ENCODE measurements at places on chromosomes 4 and X.

DNA sequence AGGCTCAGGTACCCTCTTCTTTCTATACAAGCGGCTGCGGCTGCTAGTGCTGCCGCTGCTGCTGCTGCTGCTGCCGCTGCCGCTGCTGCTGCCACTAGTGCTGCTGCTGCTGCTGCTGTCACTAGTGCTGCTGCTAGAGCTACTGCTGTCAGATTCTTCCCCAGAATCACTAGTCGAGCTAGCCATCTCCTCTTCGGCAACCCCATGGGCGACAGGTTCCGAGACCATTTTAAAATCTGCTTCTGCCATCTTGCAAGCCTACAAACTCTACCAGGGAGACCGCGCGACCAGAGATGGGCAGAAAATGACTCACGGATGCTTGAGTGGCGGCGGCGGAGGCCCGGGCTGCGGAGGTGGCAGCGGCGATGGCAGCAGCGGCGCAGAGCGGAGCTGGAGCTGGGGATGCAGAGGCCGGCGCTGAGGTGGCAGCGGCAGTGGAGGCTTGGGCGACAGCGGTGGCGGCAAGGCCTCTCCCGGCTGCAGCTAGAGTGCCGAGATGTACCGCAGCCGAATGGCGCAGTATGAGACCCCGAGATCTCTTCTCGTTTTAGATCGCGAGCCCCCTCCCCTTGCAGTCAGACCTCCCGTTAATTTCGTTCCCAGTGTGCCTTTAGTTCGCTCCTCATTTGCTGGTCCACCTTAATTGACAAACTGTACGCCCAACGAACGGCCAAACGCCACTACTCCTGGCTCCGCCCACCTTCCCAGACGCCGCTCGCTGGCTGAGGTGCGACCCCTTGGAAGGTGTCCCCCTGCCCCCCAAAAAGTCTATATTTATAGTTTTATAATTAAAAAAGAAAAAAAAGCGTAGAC, at the start of gene NAP1L3:
Gene NAP1L3, minus strand, starts transcription at position 523 of the 813 bp plus-strand sequence. Its CDS starts 274 bp downstream, at position 249.
- DNase-seq: peak; percentile 78

DNA sequence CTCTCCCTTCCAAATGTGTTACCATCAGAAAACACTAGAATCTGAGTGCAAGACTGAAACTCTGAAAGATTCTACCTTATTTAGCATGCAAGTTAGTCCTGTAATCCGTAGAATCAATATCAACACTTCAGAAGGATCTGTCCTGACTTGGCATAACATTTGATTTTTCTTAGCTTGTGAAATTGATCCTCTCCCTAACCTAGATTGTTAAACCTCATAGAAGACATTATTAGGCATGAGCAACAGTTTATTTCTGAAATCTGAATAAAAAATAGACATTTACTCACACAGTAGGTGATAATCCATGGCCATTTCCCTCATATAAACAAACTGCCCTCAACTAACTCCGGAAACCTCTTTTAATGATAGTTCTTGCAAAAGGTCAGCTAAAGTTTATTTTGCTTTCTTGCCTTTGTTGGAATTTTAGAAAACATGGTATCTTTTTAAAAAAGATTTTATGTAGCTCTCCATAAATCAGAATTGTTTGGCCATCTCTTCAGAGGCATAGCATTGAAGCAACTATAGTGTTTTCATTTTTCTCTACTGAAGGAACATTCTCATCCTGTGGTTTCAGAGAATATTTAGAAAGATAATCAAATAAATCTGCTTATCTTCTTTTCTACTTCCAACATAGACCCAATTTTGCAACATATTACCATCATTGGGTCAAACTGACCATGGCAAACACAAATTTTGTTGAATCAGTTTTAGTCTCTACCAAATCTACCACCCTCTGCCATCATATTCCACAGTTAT, 38.5 kb upstream of the PDLIM5 start:
- DNase-seq: no peak

GRCh38 chrX:45850775-45851433, 650.2 kb upstream of the DIPK2B start:
- DNase-seq: no peak

- no peak for DNase-seq
Observed at GRCh38 chr4:25310066-25310802, 2.3 kb upstream of the ZCCHC4 start.

DNA sequence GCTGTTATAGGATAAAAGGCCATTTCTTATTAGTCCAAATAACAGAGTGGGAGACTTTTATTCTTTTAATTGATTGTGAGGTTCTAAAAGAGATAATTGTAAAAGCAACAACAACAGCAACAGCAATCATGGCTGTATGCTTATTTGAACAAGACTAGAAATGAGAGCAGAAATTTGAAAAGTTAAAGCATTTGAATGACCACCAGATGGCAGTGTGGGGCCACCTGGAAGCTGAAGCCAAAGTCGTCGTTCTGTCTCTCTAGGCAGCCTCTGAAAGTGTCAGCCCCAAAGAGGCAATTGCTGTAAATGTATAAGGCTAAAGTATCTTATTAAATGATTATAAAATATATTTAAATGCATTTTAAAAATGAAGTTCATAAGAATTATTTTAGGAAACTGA, 42.2 kb downstream of the SH2D1A start:
- peak; percentile 18 for DNase-seq

GRCh38 chr4:7185487-7186030, 6.8 kb upstream of the SORCS2 start:
- no peak for DNase-seq

DNA sequence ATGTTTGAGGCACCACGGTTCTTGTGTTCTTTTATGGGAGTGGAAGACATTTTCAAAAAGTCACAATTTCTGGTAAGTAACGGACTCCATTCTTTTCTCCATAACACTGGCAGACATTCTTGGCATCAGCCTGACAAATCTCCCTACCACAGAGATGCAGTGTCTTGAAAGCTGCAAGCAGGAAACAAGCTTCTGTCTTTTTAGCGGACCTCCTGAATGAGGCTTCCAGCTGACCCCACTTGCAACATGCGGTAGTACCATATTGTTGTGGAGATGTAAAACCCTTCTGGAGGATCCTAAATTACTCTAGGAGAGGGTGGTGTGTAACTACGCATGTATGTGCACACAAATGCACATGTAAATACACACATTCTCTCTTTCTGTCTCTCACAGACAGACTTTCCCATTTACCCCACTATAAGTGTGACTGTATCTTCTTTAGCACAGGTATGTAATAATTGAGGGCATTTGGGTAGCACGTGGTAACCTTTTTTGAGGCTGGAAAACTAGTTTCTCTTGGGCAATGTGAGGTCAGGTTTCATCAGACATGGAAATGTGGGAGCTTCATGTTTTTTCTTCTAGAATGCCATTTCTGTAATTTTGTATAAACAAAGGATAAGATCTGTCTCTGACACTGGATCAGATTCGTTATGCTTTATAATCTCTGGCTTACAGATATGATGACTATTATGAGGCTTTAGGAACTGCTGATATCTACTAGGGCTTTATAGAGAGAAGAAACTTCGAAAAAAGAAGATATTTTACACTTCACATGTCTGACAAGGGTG, 130.1 kb downstream of the MGST2 start:
- DNase-seq: no peak

Measured in SHP77 (cell line).